ENCODE measurements at places on chromosomes 13 and 19.

GRCh38 chr19:47609906-47610894 is 1.3 kb downstream of the BICRA start:
- peak; percentile 34 for DNase-seq

DNA sequence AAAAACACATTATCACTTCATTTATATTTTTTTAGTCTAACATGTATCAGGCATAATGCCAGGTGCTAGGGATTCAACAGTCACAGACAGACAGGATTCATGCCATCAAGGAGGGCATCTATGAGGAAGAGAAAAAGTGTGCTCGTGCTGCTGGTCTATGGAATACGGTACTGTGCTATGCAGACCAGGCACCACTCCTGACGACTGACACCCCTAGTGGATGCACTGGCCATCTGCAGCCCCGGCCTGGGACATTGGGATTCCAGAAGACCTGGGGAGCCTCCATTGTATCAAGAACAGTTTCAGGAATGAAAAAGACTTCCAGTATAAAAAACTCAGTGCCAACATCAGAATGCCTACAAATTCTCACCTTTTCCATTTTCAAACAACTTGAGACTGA is 94.0 kb downstream of the KLF12 start:
- DNase-seq: no peak

DNA sequence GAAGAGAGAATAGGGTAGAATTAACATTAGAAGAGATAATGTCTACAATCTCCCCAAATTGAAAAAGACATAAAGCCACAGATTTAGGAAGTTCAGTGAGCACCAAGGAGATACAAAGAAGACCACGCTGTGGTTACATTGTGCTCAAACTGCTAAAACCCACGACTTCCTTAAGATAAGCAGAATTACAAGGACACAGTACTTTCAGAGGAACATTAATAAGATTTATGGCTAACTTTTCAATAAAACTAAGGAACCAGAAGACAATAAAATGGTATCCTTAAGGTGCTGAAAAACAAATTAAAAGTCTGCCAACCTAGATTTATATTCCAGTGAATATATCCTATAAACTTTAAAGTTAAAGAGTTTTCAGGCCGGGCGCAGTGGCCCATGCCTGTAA is 7.4 kb upstream of the IL17D start:
- no peak for DNase-seq

- no peak for DNase-seq
These were observed 216.5 kb downstream of the PCCA start for GRCh38 chr13:100305398-100305797.

- DNase-seq: no peak
These were observed 22.5 kb downstream of the ARHGEF1 start for GRCh38 chr19:41905273-41906002.

DNA sequence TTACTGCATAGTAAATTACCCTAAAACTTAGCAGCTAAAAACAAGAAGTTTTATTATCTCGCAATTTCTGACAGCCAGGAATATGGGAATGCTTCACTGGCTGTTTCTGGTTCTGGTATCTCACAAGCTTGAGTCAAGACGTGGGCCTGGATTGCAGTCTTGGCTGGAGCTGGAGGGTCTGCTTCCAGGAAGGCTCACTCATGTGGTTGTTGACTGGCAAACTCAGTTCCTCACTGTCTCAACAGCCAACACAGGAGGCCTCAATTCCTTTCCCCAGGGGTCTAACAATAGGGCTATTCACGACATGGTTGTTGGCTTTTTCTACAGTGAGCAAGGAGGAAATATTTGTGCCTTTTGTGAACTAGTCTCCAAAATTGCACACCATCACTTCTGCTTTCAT is 146.3 kb downstream of the GPC5 start:
- no peak for DNase-seq

DNA sequence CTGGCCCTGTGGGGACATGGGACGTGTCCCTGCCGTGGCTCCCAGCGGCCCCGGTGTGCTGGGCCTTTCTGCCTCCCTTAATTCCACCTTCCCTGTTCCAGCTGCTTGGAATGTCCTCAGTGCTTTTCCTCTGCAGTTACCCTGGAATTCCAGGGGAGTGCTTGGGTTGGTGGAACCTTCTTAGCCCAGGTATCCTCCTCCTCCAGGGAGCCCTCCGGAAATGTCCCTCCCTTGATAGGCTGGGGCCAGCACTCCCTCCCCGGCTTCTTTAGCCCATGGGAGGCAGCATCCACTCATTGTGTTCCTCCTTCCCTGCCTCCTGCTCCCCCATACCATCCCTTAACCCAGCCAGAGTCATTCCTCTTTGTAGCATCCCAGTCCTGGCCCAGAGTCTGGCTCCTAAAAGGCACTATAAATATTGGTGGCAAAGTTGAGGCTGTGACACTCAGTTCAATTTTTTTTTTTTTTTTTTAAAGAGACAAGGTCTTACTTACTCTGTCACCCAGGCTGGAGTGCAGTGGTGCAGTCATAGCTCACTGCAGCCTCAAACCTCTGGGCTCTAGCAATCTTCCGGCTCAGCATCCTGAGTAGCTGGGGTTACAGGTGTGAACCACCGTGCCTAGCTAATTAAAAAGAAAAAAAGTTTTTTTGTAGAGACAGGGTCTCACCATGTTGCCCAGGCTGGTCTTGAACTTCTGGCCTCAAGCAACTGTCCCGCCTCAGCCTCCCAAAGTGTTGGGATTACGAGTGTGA is 13.7 kb upstream of the SLC7A10 start:
- no peak for DNase-seq

DNA sequence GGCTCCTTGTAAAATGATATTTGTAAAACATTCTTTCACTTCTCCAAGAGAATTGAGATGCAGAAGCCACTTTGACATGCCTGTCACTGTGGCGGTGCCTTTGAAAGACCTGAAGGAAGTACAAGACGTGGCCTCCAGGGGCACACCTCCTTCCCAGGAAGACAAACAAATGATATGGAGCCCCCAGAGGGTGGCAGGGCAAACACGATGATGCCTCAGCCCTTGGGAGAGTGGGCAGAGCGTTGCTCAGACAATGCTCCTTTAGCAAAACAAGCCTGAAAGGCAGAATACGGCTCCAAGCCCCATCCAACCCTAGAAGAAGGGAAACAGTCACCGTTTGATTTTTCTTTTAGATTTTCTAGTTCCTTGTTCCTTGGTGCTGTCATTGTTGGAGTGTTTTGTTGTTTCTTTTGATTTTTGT is 9.2 kb upstream of the ATP12A start:
- no peak for DNase-seq

DNA sequence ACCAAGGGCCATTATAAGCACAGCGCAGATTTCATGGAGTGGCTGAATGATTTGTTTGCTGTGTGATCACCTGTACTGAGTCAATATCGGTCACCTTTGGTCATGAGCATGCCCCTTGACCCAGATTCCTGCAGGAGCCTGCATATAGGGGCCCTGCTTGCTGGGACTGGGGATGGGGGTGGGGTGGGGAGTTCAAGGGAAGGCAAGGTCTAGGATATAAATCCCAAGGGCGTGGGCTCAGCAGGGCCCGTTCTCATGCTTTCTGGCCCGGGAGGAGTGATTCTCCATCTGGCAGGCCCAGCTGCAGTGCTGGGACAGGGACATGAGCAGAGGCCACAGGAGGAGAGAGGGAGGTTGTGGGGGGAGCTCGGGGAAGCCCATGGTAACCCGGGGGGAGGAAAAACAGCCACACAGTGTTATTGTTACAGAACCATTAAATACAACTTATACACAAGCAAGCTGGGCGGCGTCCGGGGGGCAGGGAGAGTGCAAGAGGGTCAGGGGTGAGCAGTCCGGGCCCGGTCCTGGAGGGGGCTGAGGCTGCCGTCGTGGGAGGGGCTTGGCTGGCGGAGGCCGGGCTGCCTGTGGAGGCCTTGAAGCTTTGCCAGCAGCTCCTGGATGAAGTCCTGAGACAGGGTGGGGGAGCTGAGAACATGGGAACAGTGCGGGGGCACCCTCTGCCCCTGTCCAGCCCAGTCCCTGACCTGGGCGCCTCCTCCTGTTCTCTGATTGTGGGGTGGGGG is 5.2 kb downstream of the PPP1R14A start:
- no peak for DNase-seq

DNA sequence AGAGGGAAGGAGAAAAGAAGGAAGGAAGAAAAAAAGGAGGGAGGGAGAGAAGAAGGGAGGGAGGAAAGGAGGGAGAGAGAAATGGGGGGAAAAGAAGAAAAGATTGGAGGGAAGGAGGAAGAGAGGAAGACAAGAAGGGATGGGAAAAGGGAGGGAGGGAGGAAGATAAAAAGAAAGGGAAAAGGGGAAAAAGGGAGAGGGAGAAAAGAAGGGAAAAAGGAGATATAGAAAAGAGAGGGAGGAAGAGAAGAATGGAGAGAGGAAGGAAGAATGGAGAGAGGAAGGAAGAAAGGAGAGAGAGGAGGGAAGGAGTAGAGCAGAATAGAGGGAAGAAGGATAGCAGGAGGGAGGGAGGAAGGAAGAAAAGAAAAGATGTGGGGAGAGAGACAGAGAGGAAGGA is 334.6 kb downstream of the TSHZ3 start:
- no peak for DNase-seq

DNA sequence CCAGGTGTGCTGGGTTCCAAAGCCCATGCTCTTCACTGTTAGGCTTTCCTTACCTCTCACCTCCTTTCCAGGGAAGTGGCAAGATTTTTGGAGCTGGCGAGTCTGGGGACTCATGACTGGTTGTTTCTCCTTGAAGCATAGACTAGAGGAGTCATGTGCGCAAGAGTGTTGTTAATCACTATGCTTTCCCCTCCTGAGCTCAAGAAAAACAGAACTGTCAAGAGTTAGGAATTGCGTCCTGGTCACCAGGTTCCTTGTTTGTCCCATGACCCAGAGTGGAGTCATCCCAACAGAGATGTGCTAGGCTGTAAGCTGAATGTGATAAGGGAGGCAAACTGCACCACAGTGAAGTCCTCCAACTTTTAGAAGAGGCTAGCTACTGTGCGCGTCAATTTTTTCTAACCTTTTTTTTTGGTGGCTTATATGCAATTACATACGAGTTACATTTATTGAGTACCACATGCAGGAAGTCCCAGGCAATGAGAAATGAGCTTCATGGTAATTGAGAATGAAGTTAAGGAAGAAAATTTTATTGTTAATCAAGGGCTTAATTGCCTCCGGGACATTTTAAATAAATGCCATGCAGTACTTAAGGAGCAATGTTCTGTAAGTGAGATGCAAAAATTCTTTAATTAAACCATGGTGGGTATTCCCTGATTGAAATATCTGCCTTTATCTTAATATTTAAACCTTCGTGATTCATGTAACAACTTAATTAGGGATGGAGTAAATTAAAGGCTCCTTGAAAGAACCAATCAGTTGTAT is 233.9 kb downstream of the ZIC5 start:
- no peak for DNase-seq

DNA sequence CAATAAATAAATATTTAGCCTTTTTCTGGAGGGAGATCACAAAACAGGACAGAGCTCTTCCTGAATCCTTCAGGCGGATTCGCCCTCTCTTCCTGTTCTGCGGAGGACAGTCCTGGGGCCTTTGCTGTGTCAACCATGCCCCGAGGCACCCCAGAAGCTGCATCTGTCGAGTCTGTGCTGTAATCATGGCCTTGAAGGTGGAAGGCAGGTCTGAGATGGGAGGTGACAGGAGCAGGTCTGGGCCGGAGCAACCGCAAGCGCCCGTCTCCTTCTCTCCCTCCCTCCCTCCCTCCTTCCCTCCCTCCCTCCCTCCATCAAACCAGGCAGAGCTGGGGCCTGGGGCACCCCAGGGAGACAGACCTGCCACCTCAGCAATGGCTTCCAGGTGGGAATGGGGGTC is 4.6 kb upstream of the FXYD3 start:
- DNase-seq: no peak

DNA sequence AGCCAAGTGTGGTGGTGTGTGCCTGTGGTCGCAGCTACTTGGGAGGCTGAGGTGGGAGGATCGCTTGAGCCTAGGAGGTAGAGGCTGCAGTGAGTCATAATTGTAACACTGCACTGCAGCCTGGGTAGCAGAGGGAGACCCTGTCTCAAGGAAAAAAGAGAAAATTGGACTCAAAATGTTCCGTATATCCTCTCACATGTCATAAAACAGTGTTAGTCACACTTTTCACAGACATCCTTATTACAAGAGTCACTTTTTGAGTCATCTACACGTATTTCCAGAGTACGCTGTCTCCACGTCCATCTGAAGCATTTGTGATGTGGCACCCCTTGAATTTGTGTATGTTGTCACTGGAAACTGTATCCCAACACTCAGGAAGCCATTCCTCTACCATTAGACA is 133.0 kb downstream of the SIPA1L3 start:
- DNase-seq: no peak

DNA sequence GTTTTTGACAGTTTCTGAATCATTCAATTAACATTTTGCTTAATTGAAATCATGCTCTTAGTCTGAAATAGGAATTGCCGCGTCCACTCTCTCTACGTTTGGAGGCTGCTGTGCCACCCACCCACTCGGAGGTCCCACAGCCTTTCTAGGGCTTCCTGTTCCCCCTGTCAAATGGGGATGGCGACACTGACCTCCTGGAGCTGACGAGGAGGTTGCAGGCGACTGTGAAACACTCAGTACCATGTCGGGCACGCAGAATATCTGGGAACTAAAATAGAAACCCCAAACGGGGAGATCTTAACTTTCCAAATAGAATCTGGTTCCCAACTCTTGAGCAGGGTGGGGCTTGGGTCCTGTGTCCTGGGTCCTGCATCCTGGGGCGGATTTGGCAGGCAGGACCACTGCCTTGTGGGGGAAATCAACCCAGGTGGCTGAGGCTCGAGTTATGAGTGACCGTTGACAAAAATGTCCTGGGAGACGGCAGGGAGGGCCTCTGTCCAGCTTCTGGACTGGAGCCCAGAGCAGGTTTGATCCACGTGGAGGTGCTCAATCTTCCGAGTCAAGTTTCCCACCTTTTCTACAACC is 124.6 kb downstream of the RAB20 start:
- no peak for DNase-seq

GRCh38 chr13:100983111-100983510 is 308.5 kb upstream of the TMTC4 start:
- no peak for DNase-seq

GRCh38 chr13:61485128-61485765 is 69.6 kb upstream of the PCDH20 start:
- DNase-seq: no peak

DNA sequence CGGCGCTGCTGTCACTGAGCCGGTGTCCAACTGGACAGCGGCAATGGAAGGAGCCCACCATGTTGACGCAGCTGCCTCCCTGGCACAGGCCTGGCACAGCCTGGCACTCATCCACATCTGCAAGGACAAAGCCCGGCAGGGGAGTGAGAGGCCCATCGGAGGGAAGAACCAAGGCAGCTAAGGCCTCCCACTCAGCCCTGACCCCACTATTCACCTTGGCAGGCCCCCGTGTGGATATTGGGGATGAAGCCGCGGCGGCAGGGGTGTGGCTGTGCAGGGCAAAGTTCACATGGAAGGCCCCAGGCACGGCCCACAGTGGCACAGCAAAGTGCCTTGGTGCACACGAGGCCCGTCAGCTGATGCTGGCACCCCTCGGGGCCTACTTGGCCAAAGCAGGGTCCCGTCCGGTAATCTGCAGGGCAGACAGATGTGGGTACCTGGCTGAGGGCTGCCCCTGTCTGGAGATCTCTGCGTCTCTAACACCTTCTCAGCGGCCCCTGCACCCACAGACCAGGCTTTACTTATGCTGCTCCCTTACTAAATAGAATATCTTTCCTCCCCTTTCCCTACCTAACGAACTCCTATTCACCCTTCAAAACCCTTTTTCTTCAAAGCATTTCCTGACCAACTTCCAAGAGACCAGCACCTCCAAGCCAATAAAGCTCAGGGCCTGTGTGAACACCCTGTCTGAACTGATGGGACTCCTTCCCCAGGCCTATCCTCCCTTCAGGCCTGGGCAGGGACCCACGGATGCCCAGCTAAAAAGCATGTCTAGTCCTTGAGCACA is 7.5 kb downstream of the FBN3 start:
- no peak for DNase-seq
